ENCODE measurements at places on chromosomes 5 and 9. TPM values are rescaled to one million over a fixed set of nuclear protein-coding genes. Genes with fewer than 3 reads are reported as not detected.

The OCLN gene
- 66.1 TPM for total RNA-seq

The KIF4B gene
- 0.05 TPM for total RNA-seq

The SAXO1 gene
- total RNA-seq: under 0.01 TPM

The CD72 gene
- total RNA-seq: 0.60 TPM

The FOXD4L3 gene
- total RNA-seq: not detected

The THOC3 gene
- 55.4 TPM for total RNA-seq

The ENTPD2 gene
- total RNA-seq: 0.17 TPM

The MACIR gene
- total RNA-seq: 14.1 TPM

The ALG2 gene
- total RNA-seq: 46.7 TPM

The SAPCD2 gene
- 12.0 TPM for total RNA-seq

The INSYN2B gene
- total RNA-seq: 1.5 TPM

The NFX1 gene
- total RNA-seq: 16.3 TPM

The SMIM33 gene
- not detected for total RNA-seq

The ACTBL2 gene
- total RNA-seq: 5.6 TPM

The TGFBI gene
- 468 TPM for total RNA-seq

The FCN2 gene
- not detected for total RNA-seq

The F12 gene
- total RNA-seq: 3.1 TPM

The ZNF782 gene
- 5.0 TPM for total RNA-seq

The PCDHGA9 gene
- 3.2 TPM for total RNA-seq

The INSL4 gene
- not detected for total RNA-seq

The OR13C8 gene
- total RNA-seq: not detected

The PCDHGA6 gene
- 2.1 TPM for total RNA-seq

The ZER1 gene
- 25.0 TPM for total RNA-seq

The CXCL14 gene
- total RNA-seq: 51.1 TPM

The TMEM215 gene
- not detected for total RNA-seq

The ENTPD8 gene
- total RNA-seq: 0.05 TPM

The FOXD4L4 gene
- 0.20 TPM for total RNA-seq

The HAPLN1 gene
- total RNA-seq: not detected

The ADGRV1 gene
- total RNA-seq: 0.35 TPM

The SLC6A18 gene
- total RNA-seq: not detected

The VLDLR gene
- total RNA-seq: 26.2 TPM

The EXOSC3 gene
- total RNA-seq: 30.9 TPM

The ZBTB5 gene
- total RNA-seq: 8.3 TPM

The HRCT1 gene
- 0.45 TPM for total RNA-seq

The SOX30 gene
- total RNA-seq: 0.17 TPM

The GFM2 gene
- total RNA-seq: 55.4 TPM

The SPATA31D4 gene
- not detected for total RNA-seq

The CATSPER3 gene
- total RNA-seq: not detected

The SHOC1 gene
- total RNA-seq: 0.30 TPM

The IFNA21 gene
- total RNA-seq: not detected

The FBN2 gene
- total RNA-seq: 24.5 TPM

The LRRC14B gene
- not detected for total RNA-seq

The ZNF483 gene
- total RNA-seq: 5.7 TPM

The COL15A1 gene
- total RNA-seq: 0.05 TPM

The DRD1 gene
- not detected for total RNA-seq

The PDZD2 gene
- total RNA-seq: 14.2 TPM

The TAF1L gene
- under 0.01 TPM for total RNA-seq

The PCDH1 gene
- 10.6 TPM for total RNA-seq
